ENCODE measurements at places on chromosomes 2 and 18.

DNA sequence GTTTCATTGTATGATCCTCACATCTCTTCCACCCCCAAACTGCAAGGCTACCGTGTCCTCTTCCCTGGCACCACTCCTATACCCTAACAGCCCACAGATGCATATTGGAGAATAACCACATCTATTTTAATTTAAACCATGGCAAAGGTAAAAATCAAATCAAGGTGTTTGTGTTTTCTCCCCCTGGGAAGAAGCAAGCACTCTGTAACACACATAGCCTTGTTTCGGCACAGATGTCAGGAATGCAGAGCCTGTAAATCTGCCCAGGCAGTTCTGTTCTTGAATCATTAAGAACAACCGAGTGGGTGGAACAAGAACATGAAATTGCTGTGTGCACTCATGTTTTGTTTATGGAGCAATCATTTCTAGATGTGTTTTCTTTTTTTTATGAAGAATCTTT, 6.8 kb upstream of the COX7A2L start:
- no peak for DNase-seq

DNA sequence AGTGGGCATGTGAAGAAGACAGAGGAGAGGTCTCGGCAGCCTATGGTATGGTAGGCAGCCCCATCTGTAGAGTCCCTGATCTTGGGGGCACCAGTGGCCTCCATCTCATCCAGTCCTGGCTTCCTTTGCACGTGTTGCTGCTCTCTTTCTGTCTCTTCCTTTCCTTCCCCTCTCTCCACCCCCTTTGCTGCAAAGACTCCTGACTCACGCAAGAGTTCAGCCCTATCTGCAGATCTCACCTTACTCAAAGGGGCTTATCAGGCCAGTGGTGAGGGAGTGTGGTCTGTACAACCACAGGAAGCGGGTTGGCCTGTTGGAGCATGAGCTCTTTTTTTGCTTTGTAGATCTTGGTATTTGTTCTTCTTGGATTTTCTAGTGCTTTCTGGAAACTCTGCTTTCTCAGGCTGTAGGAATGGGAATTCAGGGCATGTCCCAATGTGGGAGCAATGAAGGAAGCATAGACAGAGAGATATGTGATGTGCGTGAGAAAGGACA, 14.6 kb upstream of the NT5DC4 start:
- DNase-seq: no peak

DNA sequence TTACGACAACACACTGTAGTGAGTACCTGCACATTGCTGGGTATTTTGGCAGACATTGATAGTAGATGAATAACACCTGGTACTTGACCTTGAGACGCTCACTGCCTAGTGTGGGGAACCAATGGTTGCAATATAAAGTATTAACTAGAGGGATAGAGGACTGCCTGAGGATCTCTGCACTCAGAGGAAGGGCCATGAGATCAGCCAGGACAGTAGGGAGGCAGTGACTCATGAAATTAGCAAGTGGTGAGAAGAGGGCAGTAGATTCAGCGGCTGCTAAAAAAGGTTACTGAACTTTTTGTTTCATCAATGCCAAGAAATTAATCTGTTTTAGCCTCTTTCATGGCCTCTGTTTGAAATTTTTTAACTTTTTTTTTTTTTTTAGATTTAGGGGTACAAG, 250.8 kb upstream of the TCF4 start:
- DNase-seq: no peak

DNA sequence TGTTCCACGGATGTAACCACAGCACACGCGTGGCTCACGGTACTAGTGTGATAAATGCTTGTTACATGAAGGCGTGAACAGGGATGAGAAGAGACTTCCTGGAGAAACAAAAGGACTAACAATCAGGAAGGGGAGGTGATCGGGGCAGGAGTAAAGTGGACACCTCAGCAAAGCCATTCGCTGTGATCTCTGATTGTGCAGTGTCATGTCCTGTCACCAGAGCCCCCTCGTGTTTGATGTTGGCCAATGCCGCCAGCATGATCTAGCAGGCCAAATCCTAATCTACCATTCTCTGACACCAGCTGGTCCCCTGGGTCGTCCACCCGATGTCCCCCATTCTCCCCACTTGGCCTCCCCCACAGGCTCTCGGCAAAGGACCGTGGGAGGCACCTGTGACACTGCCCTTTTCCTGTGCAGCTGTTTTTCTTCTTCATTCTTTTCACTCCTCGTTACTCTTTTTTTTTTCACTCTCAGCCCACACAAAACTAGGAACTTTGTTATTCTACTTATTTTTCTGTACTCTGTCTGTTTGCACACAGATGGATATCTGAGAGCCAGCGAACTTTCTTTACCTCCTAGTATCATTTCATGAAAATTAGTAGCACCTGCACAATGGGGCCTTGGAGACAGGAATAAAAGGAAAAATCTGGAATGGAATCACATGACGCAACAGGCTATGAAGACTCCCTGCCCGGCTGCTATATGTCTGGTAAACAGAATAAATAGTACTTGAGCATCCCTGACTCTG, 146.8 kb downstream of the TGIF1 start:
- DNase-seq: no peak

- DNase-seq: no peak
These were observed 455.4 kb upstream of the GYPC start for GRCh38 chr2:126200538-126200937.

All from NCI-H446 treated with DMSO at 0.1 percent for 48 hours (cell line).